Activated CD4-positive, alpha-beta T cell treated with anti-CD3 and anti-CD28 coated beads, Interleukin-2, amount 50 U/mL, for 24 hours (primary cell): ENCODE measurements at places on chromosomes 2 and 18.

GRCh38 chr18:59200787-59201186, 19.2 kb upstream of the GRP start:
- no peak for DNase-seq

- no peak for DNase-seq
These were observed 59.1 kb downstream of the REV1 start for GRCh38 chr2:99430614-99431291.

- DNase-seq = no peak
These were observed 12.2 kb downstream of the DGUOK start for GRCh38 chr2:73938718-73939352.

GRCh38 chr18:68800075-68800474, 2.2 kb downstream of the CCDC102B start:
- no peak for DNase-seq

DNA sequence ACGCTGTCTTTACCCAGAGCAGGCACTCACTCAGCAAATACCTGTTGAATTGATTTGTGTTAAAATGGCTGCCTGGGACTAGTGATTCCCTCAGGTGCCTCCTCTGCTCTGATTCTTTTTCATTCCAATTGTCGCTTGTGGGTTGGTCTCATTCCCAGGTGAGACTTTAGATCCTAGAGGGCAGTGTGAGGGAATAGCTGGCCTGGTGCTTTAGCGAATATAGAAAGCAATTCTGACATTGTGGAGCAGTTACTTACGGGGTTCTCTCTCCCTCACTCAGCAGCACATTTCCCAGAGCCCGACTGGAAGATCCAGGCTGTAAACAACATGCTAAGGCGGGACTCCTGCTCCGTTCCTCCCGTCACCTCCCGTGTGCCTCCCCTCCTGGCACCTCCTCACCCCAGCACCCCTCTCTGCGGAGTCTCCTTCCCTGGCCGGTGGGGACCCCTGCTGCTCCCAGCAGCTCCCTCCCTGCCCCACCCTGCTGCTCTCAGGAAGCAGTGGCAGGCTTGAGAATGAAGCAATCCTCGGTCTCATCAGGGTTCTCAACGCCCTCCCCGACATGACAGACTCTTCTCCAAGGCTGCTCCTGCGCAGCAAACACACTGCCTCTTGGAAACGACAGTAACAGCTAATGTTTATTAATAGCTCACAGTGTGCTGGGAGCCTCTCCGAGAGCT, 26.9 kb downstream of the CELF4 start:
- no peak for DNase-seq

- no peak for DNase-seq
These were observed 28.0 kb downstream of the SRSF7 start for GRCh38 chr2:38723173-38723572.

DNA sequence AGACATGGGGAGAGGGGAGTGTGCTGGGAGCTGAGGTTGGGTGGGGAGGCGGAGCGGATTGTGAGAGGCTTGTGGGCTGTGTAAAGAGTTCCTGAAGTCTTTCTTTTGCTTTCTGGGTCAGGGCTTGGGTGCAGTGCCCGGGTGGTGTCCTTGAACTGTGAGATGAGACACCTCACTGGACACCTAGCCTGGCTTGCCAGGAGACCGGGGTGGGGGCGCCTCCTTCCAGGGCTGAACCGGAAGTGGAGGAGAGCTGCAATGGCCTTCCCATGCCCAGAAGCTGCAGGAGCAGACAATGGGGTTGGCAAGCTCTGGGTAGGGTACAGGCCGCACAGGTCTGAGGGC, 4.3 kb downstream of the TMEM37 start:
- DNase-seq = no peak

GRCh38 chr2:212416086-212416485, 122.5 kb downstream of the ERBB4 start:
- no peak for DNase-seq

DNA sequence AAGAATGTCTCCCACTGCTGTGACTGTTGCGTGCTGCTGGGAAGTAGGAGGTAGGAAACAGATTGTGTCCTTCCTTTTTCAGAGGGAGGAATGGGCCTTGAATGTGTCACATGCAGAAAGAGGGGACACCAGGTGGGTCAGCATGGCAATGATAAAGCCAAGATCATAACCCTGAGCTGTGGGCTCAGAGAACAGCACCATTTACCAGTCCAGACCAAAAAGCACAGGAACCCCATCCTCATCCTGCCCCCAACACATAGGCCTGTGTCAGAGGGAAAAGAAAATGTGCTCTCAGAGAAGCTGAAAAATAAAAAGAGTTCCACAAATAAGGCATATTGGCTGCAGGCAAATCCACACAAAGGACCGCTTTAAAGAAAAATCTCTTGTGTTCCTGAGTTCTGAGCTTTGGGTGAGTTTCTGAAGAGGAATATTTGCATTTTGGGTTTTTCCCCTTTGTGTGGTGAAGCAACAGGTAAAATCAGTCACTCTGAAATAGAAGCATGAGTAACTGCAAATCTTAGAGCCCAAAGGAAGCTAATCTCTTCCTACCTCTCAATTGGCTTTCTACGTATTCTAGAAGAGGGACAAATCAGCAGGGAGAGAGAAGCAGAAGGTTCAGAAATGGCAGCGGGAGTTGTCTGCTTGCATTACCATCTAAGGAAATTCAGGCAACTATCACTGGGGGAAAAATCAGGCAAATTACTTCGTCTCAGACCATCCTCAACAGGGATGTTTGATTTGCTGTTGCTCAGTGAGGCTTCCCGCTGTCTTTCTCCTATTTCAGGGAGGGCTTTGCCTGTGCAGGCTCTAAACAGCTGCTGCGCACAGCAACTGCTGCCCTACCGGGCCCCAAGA, 106.8 kb downstream of the BCL11A start:
- no peak for DNase-seq

GRCh38 chr2:84483320-84483719, 24.2 kb upstream of the SUCLG1 start:
- no peak for DNase-seq

DNA sequence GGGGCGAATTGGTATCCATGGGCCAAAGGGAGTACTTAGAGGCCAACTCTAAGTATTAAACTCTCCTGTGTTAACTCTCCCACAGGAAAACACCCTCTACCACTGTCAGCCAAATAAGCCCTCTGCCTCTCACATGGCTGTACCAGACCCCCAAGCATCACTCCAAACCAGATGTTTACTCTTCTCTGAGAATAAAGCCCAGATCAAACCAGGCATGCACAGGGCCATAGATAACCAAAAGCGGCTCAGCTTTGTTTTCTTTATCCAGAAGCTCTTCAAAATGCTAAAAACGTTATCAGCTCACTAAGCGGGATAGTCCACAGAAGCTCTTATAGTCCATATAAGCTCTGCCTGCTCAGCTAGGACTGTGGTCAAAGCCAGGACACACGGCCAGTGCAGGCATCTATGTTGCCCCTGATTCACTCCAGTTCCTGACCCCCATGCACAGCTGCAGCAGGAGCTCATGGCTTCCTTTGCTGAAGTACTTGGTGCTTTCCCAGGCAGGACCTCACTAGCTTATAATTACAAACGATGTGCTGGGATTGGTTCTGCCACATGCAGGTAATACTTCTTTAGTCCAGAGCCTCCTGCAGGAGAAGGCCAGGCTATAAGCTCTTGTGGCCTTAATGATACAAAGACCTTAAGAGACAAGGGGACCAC, 21.0 kb upstream of the SEMA4C start:
- no peak for DNase-seq

- DNase-seq = no peak
These were observed 144.7 kb downstream of the RNF144A start for GRCh38 chr2:7061921-7062320.

DNA sequence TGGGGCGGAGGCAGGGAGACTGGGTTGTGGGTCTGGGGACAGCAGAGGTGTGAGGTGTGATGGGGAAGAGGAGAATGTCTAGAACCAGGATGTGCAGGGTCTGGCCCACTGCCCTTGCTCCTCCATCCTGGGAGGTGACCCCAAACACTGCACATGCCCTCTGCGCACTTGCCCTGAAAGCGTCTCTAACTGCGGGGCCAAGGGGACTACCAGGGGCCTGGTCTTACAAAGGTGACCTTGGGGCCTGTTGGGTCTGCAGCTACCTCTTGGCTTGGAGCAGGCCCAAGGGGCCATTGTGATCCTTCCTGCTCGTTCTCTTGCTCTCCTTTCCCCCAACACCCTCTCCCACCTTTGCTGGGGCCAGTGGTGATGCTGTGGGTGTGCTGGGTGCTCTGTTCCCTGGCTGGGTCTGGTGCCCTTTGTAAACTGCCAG, 48.0 kb upstream of the FAHD2A start:
- DNase-seq = no peak

DNA sequence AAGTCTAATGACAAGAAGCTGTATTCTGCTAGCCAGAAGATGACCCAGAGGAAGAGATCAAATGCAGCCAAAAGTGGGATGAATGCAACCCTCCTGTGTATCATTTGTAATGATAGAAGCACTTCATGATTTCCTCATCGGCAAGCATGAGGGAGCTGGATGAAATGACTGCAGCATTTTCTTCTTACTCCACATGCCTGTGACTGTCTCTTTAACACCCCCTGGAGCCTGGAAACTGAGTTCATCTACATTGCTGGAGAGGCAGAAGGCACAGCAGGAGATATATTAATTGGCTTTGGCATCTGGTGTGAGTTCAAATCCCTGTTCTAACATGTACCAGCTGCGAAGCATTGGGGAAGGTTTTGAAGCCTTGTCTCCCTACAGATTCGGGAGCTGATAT, 37.7 kb downstream of the ID2 start:
- no peak for DNase-seq

DNA sequence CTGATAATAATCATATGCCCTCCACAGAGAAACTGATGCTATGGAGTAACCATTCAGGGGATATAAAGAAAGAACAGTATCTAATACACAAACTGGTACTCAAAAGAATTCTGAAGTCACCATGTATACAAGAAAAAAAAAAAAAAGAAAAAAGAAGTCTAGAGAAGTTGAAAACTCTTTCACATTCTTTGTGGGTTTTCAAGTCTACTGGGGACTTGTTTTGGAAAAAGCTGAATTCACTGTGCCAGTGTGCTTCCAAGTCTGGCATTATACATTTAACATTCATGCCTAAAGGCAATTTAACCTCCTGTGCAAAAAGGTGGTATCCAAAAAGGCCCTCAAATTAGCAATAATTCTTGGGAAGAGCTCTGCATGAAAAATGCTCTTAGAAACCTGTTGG, 94.8 kb upstream of the ITGB6 start:
- no peak for DNase-seq

DNA sequence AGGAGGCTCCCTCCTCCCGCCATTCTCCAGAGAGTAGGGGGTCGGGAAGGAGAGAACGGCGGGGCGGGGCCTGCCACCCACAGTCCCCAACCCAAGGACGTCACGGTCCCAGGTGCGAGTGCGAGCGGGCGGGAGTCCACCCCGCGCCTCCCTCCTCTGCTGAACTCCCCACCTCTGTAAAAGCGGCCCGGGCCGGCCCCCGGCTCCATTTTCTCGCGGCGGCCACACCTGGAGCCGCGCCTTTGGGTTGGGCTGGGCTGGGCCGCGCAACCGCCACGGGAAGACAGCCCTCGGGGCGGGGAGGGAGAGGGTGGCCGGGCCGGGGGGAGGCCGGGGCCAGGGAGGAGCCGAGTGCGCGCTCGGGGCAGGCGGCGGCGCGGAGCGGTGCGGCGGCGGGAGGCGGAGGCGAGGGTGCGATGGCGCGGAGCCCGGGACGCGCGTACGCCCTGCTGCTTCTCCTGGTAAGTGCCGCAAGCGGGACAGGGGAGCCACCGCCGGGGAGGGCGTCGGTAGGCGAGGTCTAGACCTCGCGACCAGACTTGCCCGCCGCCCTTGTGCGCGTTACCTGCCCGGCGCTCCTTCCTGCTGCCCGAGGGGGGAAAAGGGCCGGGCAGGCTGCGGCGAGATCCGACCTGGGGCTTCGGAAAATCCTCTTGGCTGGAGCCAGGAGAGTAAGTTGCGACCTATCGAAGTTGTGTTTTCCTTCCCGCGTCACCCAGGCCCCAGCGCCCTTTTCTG, at the start of gene DSG2:
Gene DSG2, plus strand, starts transcription at position 342 of the 738 bp plus-strand sequence. Its CDS starts 75 bp downstream, at position 417.
- DNase-seq = no peak
